ENCODE measurements at places on chromosomes 11 and 22.

DNA sequence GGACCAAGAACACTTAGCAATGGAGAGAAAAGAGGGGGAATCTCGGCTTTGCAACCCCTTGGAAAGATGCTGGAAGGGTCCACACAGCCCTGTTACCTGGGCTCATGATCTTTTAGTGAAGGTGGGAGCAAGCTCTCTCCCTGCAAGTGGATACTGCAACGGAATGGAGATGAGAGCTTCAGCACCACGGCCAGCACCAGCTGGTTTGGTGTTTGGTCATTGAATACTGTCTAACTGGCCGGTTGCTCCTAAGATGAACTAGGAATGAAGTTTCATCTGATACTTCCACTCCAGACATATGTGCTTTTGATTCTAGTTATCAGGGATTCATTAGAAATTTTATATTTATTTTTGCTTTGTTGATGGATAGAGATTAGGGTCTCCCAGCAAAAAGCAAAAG is 16.3 kb downstream of the HTR3A start:
- DNase-seq = no peak

DNA sequence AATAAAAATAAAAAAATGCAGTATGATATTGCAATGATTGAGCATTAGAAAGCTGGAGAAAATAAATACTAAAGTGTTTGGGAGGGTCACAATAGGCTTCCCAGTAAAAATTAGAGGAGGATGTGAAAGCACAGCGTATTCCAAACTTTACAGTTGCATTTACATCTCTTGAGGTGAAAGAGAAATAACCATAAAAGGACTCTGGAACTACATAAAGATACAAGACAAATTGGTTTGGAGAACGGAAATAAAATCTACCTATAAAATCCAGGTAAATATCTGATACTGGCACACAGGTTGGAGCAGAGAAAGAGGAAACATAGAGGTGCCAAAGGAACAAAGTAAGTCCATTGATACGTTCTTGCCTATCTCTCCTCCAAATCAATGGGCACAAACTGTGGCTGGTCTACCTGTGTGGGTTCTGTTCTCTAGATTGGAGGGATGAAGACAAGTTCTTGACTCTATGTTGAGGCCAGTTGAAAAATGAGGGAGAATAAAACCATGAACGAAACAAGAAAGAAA is at the start of gene MS4A12:
Gene MS4A12, plus strand, starts transcription at position 291 of the 522 bp plus-strand sequence. CDS start 4,541 bp downstream, outside the sequence.
- DNase-seq = no peak

- no peak for DNase-seq
Measured at GRCh38 chr11:68343761-68344256, 31.4 kb downstream of the LRP5 start.

DNA sequence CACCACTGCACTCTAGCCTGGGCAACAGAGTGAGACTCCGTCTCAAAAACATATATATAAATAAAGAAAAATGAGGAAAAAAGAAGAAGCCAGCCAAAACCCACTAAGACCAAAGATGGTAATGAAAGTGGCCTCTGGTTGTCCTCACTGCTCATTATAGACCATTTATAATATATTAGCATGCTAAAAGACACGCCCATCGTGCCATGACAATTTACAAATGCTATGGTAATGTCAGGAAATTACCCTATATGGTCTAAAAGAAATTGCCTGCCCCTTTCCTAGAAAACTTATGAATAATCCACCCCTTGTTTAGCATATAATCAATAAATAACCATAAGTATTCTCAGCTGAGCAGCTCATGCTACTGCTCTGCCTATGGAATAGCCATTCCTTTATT is 16.1 kb upstream of the TMEM86A start:
- no peak for DNase-seq

DNA sequence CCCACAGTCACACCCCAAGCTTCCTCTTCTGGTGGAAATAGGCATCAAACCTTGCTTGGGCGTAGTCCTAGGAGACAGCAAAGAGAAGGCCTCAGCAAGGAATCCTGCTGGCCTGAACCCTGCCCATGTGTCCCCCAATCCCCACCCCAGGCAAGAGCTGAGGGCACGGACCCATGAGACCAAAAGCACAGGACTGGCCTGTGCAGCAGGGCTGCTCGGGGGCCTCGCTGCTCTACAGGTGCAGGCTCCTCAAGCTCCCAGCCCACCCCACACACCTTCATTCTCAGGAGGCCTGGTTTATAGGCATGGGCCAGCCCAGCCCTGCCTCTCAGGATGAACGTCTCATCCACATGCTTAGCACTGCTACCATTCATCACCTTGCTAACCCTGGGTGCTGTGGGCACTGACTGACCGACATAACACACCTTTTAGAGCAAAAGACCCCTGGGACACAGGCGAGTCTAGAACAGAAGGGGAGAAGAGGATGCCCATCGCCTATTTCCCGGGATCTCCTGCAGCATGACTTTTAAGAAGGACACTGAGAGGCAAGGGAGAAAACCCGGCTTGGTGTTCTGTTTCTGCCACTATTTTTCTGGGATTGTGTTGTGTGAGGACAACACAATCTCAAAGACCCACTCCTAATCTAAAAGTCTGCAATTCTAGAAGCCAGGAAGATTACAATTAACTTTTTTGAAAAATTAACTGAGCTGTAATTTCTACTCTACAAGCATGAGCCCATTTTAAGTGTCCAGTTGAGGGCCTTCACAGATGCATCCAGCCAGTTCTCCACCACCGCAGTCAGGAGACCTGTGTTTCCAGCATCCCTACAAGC is 15.4 kb downstream of the TCIRG1 start:
- DNase-seq = no peak

GRCh38 chr11:79486242-79486984 is 45.6 kb upstream of the TENM4 start:
- no peak for DNase-seq

GRCh38 chr22:37498289-37498909 is 12.2 kb upstream of the MFNG start:
- DNase-seq = peak; percentile 61

GRCh38 chr11:76067099-76067498 is 139.2 kb downstream of the WNT11 start:
- DNase-seq = no peak

GRCh38 chr11:100849009-100849900 is 162.2 kb downstream of the ARHGAP42 start:
- DNase-seq = no peak

DNA sequence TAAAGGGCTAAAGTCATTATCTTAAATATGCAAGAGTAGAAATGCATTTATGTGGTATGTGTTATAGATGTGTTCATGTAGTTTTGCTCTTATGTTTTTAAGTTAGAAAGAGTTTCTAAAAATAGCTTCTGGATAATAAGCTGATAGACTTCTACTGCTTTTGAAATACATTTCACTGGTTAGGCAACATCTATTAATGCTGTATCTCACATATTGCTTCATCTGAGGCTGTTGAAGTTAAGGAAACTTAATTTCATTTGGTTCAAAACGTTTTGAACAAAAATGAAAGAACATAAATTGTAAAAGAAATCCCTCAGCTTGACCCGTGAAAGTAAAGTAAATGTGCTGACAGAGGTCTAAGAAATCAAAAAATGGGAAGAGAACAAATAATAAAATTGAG is 164.0 kb upstream of the CTSC start:
- DNase-seq = no peak

DNA sequence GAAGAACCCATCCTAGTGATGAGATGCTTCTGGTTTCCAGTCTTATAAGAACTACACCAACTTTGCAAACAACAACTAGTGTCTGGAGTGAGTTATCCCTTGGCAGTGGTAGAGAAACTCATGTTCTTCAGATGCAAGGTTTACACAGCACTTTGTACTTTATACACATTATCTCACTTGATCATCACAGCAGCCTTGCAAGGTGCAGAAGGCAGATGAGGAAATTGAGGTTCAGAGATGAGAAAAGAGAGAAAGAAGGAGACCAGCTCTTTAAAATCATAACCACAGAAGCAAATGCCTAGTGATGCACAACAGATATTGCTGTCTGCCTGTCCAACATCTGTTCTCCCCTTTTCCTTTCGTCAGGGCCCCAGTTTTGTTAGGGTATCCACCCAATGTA is 16.7 kb upstream of the CD44 start:
- no peak for DNase-seq

GRCh38 chr11:64339754-64340408 is at the start of gene CCDC88B:
Gene CCDC88B (plus strand): TSS chr11:64340204. CDS start chr11:64340267, 63 bp downstream.
- peak; percentile 83 for DNase-seq

GRCh38 chr11:31809857-31810778 is 1.0 kb downstream of the PAX6 start:
- no peak for DNase-seq

DNA sequence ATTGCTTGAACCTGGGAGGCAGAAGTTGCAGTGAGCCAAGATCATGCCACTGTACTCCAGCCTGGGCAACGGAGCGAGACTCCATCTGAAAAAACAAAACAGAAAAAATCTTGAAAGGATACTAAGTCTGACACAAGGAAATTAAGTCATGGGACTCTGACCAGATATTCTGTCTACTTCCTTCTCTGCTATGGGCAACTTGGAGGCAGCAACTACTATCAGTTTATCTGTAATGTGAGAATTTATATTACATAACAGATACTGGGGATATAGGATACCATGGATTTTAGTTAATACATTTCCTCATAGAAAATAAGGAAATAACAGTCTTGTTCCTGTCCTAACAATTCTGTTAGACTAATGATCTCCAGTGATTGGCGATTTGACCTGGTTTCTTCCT is 1.6 kb upstream of the SGSM3 start:
- no peak for DNase-seq

DNA sequence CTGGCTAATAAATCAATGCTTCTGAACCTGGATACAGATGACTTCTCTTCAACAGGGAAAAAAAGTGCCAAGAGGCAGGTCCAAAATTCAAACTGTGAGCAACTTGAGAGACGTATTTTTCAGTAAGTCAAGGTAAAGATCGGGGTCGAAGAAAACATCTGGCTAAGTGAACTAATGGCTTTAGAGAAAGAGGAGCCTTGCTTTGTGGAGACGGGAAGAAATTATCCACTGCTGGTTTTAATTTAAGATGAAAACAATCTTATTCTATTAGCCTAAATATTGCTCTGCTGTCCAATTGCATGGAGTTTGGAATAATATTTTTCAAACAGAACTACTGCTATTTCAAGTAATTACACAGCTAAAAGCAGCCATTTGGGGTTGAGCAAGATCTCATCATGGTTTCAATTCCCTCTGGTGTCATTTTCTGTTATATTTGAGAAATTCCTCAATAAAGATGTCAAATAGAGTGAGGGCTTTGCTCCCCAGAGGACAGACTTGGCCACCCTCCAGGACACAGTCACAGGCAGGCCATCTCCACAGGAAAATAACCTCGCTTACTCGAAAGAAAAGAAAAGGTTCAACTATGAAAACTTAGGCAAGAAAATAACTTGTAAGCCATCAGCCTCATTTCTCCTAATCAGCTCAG is 29.8 kb downstream of the SCUBE1 start:
- no peak for DNase-seq

- DNase-seq = peak; percentile 71
Measured at GRCh38 chr11:74388678-74389327, 9.4 kb downstream of the PGM2L1 start.

- DNase-seq = peak; percentile 13
Measured at GRCh38 chr11:69122630-69123431, 32.9 kb upstream of the SMIM38 start.

- DNase-seq = no peak
Measured at GRCh38 chr11:5276697-5277096, 7.0 kb upstream of the HBE1 start.

DNA sequence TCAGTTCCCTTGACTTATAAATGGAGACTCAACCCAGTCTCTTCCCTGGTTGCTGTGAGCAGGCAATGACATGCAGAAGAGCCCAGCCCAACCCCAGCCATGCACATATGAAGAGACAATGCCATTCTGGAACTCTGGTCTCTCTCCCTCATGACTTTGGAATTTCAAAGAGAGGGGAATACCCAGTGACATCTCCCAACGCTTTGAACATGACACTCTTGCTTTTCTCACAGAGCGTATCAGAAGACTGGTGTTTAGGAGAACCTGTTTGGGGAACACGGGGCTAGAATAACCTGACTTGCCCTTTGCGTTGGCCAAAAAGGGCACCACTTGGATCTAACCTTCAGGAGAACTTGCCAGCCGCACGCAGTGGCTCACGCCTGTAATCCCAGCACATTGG is 12.9 kb downstream of the RANGAP1 start:
- no peak for DNase-seq

- no peak for DNase-seq
Measured at GRCh38 chr22:41561788-41562187, 978 bp downstream of the CSDC2 start.

GRCh38 chr11:105265845-105266244 is 126.3 kb upstream of the CARD18 start:
- no peak for DNase-seq
